ENCODE measurements at places on chromosomes 13 and 19.

GRCh38 chr13:59946944-59947343, 216.8 kb downstream of the DIAPH3 start:
- DNase-seq, result no peak

- no peak for DNase-seq
Observed at GRCh38 chr13:64782466-64782865, 2447.7 kb downstream of the PCDH9 start.

DNA sequence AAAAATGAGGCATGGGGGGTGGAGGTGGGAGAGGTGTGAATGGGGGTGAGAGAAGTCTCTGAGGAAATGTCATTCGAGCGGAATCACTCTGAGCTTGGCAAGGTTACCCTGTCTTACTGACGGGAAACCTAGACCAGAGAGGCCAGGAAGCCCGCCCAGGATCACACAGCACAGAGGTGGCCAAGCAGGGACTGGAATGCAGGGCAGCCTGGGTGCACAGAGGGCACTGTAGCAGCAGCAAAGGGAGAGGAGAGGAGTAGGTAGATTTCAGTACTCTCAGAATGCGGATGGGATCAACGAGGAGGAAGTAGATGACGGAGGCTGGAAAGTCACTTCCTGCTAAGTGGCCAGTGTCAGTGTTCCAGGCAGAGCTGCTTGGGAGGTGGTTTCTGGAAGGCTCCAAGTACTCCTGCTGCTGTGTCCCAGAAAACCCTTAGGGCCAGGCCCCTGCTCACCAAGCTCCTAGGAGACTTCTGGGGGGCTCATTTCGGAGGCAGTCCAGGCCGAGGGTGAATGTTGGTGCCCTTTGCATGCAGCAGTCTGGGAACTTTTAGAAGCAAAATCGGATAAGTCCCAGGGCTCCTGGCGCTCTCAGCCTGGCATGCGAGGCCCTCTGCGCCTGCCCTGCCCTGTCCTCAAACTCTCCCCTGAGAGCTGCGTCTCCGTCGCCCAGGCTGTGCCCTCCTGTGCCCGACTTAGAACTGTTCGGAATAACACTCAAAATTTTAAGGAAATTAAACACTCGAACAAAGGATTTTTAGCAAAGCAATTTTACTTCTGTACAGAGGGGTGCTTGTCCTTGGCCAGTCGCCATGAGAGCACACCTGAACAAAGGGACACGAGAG, 33.5 kb downstream of the DNM2 start:
- DNase-seq, result no peak

- DNase-seq, result no peak
Observed at GRCh38 chr13:107906131-107906530, 309.2 kb downstream of the LIG4 start.

DNA sequence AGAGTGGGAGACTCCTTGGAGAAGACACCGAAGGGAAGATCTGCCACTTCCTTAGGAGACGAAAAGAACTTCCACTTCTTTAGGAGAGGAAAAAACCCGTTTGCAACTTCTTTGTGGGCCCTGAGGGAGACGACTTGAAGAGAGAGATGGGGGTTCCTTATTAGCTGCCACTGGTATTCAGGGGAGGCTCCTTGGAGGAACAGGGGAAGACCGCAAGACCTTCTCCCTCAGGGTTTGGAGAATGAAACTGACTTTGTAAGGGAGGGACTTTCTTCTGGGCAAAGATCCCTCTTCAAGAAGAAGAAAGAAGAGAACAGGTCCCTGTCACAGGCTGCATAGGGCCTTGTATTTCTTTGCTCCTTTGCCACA, 416 bp downstream of the BCKDHA start:
- no peak for DNase-seq

- DNase-seq, result no peak
Observed at GRCh38 chr13:106986687-106987426, 418.9 kb upstream of the ARGLU1 start.

GRCh38 chr13:113123226-113124201, 915 bp downstream of the F10 start:
- no peak for DNase-seq

GRCh38 chr13:98353750-98354149, 176.7 kb upstream of the RNF113B start:
- no peak for DNase-seq

GRCh38 chr13:77386880-77387606, 60.1 kb upstream of the MYCBP2 start:
- no peak for DNase-seq

GRCh38 chr19:56765137-56765536, 75.4 kb downstream of the PEG3 start:
- no peak for DNase-seq

- no peak for DNase-seq
Observed at GRCh38 chr13:84377106-84377505, 494.8 kb upstream of the SLITRK1 start.

- DNase-seq, result no peak
Observed at GRCh38 chr19:31546205-31546960, 197.1 kb upstream of the TSHZ3 start.

GRCh38 chr13:107250628-107251027, 682.7 kb upstream of the ARGLU1 start:
- DNase-seq, result no peak

- DNase-seq, result no peak
Observed at GRCh38 chr13:30337061-30337610, 29.8 kb upstream of the KATNAL1 start.

GRCh38 chr19:28468701-28469459, 744.1 kb downstream of the UQCRFS1 start:
- DNase-seq, result no peak

GRCh38 chr13:111632906-111633305, 312.5 kb downstream of the TEX29 start:
- no peak for DNase-seq

DNA sequence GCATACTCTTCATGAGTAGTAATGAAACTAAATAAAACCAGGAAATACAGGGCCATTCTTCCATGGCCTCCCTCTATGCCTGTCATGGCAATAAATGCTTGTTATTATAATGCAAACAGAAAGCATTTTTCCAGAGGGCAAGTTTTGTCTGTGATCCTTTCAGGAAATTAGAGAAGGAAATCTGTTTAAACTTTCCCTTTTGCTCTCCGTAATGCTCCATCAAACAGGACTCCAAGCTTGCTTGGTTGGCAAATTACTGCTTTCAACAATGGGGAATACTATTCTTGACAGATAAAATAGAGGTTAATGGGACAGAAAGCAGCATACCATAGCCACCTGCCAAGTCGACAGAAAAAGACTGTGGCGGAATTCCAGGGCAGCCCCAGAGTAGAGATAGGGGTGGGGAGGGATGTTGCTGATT, 252.5 kb downstream of the LHFPL6 start:
- DNase-seq, result no peak

DNA sequence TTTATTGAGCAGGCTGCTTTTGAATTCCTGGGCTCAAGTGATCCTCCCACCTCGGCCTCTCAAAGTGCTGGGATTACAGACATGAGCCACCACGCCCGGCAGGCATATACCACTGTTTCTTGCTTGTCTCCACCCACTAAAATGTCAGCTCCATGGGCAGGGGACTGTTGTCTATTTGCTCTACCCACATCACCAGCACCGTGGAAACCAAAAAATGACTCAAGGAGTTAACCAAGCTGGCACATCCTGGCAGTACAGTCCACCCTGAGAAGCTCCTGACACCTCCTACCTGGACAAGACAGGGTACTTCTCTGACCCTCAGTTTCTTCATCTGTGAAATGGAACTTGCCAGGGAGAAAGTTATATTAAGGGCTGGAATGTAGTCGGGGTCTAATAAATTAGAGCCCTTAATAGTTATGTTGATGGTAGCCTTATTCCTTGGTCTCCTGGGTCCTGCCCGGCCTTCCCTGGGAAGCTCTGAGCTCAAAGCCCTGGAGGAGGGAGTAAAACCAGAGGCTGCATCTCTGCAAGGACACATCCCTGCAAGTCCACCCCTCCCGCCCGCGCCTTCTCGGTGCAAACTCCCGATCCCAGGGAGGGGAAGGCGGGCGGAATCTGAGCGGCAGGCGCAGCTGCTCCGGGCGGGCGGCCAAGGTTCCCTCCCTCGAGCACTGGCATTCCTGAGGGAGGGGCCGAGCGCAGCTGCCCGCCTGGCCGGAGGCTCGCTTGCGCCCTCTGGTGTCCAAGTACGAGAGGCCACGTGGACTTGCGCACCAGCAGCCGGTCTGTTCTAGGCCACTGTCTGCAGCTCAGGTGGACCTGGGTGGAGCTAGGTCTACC, 14.1 kb downstream of the RDH8 start:
- DNase-seq, result peak; percentile 51

GRCh38 chr13:44489751-44490150, 86.4 kb downstream of the TSC22D1 start:
- DNase-seq, result no peak

DNA sequence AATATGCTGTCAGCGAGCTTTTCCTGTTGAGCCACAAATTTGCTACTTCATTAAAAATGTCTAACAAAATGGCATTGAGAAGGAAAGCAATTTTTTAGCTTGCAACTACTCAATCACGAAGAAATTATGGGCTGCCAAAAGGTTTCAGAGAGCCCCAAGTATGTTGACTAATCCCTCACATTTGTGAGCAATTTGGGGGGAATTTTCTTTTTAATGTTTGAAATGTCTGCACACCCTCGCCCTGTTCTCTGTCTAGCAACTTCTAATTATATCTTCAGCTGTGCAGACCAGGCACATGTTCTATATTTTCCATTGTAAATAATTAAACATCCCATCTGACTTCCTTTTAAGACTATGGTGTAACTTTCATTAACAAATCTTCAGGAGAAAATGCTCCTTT, 192.9 kb downstream of the DCT start:
- no peak for DNase-seq

DNA sequence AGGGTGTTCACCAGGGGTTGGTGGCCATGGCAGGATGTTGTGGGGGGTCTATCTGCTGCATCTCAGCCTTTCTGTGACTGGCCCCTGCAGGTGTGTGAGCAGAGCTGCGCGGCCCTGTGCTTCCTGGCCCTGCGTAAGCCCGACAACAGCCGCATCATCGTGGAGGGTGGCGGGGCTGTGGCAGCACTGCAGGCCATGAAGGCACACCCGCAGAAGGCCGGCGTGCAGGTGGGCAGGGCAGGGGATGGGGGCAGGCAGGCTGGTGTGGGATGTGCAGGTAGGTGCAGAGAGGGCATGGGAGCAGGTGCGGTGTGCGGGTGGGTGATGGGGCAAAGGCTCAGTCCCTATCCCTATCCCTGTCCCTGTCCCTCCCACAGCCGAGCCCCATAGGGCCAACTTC, 8.1 kb upstream of the SLC25A42 start:
- no peak for DNase-seq

- peak; percentile 77 for DNase-seq
Observed at GRCh38 chr19:6753178-6754031, 13.8 kb downstream of the SH2D3A start.

DNA sequence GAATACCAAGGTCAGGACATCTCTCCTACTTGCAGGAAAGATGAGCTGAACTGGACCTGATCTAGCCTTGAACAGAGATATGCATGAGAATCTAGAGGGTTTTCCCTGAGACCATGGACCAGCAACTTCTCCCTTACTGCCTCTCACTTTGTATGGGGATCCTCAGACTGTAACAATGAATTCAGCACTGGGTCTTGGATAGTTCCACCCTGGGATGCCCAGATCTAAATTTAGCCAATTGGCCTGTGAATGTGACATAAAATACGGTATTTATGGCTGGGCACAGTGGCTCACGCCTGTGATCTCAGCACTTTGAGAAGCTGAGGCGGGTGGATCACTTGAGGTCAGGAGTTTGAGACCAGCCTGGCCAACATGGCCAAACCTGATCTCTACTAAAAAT, 15.3 kb upstream of the LILRA2 start:
- DNase-seq, result no peak

DNA sequence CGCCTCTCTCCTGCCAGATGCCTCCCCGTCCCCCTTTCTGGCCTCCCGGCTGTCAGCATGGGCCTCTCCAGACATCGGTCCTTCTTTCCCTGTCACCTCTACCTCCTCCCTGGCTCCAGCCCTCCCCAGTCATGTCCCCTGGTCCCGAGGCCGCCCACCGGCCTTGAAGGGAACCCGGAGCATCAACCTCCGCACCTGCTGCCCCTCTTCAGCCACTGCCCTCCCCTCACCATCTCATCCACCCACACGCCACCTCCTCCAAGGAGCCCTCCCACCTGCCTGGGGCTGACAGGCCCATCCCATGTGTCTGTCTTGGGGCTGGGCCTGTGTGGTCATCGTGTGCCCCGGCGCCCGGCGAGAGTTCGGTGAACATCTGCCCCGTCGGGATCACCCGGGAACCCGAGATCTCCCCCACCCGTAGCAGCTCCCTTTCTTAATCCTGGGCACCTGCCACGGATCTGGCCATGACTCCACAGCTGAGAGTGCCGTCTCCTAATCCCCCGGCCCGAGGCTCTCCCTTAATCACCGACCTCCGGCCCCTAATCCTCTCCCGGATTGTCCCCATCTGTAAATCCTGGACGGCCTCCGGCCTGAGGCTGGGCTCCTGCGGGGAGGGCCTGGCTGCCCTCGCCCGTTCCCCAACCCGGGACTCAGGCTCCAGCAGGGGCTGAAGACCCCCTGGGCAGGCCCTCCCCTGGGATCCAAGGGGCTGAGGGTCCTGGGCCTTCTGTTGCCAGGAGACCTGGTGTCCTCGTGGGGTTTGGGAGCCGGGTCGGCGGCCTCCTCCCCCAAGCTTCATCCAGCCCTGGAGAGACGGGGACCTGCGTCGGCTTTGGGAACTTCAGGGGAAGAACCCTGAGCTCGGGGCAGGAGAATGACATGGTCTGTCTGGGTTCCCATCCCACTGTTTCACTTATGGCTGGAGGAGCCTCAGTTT, 5.9 kb downstream of the HCN2 start:
- no peak for DNase-seq

DNA sequence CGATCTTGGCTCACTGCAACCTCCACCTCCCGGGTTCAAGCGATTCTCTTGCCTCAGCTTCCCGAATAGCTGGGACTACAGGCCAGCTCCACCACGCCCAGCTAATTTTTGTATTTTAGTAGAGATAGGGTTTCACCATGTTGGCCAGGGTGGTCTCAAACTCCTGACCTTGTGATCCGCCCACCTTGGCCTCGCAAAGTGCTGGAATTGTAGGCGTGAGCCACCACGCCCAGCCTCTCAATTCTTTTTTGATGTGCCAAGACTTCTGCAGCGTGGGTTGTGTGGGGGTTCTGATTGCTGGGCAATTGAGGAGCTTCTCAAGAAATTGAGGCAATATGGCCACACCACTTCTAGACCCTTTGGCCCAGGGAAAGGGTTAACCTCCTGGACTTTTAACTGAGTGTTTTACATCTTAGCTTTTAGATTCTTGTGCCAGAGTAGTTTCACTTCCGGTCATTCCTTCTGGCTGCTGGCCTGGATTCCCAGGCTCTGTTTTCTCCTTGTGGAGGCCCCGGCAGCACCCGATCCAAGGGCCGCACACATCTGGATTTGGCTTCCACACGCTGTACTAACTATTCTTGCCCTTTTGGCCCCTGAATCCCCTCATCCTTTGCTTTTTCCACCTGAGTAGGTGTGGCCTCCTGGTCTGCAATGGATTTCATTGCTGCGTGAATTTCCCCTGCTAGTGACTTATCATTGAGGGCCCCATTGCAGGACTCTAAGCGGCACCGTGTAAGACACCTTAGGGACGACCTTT, 14.7 kb downstream of the SMARCA4 start:
- no peak for DNase-seq

DNA sequence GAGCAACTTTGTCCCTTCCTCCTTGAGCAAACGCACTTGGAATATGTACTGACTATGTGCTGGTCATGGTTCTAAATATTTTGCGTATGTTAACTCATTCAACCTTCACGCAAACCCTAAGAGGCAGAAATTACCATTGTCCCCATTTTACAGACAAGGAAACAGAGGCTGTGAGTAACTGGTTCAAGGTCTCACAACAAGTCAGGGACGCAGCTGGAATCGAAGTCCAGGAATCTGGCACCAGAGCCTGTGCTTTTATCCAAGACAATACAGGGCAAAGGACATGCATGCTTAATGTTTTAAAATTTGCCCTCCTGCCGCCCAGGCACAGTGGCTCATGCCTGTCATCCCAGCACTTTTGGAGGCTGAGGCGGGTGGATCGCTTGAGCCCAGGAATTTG, 5.1 kb downstream of the FXYD5 start:
- DNase-seq, result no peak

All from activated naive CD8-positive, alpha-beta T cell treated with anti-CD3 and anti-CD28 coated beads, Interleukin-2, amount 50 U/mL, for 16 hours (primary cell).